ENCODE measurements at places on chromosomes 7 and 10.

DNA sequence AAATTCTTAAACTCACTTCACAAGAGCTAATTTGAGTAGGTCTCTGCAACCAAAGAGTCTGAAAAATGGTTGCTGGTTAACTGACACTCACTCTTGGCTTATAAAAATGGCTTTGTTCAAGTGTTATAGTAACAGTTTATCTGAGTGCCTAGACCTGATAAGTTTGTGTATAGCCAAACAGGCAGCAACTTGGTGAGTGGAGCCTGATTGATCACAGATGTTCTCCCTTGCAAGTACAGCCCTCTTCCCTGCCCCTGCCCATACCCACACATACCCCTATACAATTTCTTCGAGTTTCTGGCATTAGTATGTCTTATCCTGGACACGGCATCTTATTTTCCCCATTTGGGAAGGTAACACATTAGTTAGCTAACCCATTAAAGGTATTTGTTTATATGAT, 149.5 kb downstream of the SLC16A9 start:
- no peak for DNase-seq

GRCh38 chr7:47604496-47604890, 22.6 kb upstream of the TNS3 start:
- no peak for DNase-seq

DNA sequence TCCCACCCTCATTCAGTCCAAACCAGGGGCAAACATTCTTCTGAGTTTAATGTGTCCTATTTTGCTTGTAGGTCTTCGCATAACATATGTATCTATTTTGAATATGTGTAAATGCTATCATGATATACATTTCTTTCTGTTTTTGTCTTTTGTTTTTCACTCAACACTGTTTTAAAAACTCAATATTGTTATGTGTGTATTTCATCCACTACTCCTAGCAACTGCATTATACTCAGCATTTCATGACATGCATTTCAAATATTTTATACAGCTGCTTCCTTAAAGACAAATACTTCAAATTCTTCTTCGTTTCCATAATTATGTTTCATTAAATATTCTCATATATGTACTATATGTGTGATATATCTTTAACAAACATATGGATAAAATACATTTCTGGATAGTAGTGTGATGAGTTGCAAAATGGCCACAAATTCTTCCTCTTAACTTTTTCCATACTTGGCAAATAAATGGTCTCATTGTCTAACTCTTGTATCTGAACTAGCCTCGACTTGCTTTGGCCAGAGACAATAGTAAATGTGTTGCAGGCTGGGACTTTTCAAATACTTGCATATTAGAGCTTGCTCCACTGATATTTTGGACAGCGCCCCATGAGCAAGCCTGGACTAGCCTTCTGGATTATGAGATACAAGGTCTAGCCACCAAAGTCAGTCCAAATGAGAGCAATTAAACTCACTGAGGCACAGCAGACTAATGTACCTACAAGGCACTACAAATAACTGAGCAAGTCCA, 539.7 kb upstream of the KCND2 start:
- no peak for DNase-seq

DNA sequence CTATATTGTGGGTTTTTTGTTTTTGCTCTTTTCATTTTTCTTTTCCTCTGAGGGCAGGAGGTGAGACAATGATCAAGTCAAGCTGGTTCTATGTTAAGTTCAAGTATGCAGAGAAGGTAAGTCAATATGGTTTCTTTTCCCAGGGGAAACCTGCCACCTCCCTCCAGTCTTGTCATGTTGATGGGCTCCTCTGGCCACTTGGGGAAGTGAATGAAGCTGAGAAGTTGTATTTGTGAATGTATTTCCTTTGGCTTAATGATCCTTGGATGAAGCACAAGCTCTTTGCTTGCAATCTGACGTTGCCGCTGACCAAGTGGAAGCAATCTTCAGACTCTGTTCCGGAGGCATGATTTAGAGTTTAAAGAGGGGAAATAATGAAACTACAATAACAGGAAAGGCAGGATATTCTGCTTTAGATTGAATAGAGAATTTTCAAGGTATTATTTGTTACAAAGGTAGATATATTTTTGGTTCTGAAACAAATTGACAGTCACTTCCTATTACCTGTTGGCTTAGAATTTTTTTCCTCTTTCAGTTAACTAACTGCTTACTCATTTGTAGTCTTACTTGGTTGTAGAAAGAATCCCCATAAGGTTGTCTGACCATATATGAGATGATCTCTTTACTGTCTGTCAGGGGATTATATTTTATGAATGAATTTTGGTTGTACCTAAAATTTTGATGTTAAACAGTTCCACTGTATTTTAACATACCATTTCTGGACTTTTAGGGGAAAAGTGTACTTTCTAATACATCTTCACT, 369.6 kb downstream of the AUTS2 start:
- DNase-seq = no peak

- DNase-seq = no peak
These were observed 20.3 kb downstream of the BMS1 start for GRCh38 chr10:42802876-42803275.

- no peak for DNase-seq
These were observed 18.4 kb upstream of the PON1 start for GRCh38 chr7:95342642-95343307.

DNA sequence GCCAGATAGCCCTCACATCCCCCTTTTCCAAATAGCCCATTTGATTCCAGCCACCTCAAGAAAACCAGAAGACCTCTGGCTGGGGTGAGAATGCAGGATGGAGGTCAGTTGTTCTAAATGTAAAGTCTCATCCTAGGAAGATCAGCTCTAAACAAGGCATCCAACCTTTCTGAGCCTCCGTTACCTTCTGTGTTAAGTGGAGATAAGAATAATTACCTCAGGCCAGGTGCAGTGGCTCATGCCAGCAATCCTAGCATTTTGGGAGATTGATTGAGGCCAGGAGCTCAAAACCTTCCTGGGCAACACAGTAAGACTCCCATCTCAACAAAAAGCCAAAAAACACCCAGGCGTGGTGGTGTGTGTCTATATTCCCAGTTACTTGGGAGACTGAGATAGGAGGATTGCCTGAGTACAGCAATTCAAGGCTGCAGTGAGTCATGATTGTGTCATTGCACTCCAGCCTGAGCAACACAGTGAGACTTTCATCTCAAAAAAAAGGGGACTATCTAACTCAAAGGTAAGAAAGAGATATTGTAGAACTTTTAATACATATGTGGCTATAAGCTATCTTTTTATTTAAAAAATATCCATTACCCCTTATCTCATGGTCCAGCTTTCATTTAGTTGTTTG, 43.5 kb downstream of the PRTFDC1 start:
- no peak for DNase-seq
